ENCODE measurements at places on chromosomes 3 and 15.

GRCh38 chr15:88655103-88655553, 16.3 kb downstream of the ISG20 start:
- DNase-seq = no peak

GRCh38 chr3:197533396-197533795, 22.4 kb downstream of the BDH1 start:
- DNase-seq = no peak

DNA sequence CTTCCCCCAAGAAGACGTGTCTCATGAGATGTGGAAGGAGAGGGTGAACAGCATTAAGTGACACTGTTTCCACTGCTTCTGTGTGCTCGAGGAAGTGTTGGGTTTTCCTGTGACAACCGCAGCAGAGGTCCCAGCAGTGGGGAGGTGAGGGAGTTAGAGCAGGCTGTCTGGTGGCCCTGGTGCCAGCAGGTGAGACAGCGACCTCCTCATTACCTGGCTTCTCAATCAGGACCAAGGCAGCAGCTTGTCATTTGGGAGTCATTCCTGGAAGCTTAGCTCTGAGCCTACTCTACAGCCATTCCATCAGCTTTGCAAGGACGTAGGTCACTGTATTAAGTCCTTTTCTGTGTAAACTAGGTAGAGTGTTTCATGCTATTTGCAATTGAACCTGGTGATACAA, 63.3 kb upstream of the RGMA start:
- no peak for DNase-seq

GRCh38 chr3:10392244-10392643, 71.3 kb upstream of the SEC13 start:
- DNase-seq = no peak

- no peak for DNase-seq
These were observed 50.4 kb upstream of the TBC1D21 start for GRCh38 chr15:73822998-73823397.

- DNase-seq = no peak
These were observed 27.2 kb upstream of the POMGNT2 start for GRCh38 chr3:43132870-43133636.

GRCh38 chr15:83067638-83067962, 548 bp upstream of the BTBD1 start:
- DNase-seq = no peak
